ENCODE measurements at places on chromosomes 12 and 14.

DNA sequence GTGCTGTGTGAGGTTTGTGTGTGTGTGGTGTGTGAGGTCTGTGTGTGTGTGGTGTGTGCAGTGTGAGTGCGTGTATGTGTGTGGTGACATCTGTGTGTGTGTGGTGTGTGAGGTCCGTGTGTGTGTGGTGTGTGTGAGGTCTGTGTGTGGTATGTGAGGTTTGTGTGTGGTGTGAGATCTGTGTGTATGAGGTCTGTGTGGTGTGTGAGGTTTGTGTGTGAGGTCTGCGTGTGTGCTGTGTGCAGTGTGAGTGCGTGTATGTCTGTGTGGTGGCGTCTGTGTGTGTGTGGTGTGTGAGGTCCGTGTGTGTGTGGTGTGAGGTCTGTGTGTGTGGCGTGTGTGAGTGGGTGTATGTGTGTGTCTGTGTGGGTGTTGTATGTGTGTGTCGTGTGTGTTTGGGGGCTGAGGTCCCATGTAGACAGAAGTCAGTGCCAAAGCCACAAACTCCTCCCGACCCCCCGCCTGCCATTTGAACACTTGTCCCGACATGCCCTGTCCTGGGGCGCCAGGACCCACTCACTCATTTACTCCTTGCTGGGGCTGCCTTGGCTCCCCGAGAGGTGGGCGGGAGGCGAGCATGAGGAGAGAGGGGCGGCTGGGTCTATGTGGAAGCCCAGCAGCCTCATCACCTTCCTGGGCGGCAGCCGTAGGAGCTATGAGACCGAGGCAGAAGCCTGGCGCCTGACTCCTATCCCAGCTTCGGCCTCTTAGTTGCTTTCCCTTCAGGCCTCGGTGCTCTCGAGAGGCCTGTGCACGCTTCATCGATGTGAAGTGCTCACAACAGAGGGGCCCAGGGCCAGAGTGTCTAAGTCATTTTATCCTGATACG, 20.5 kb downstream of the RILPL1 start:
- DNase-seq, result no peak
- H3K4me3 ChIP-seq, result no peak overlapping the region
- no peaks in the 10 kb centered on the region for H3K27me3 ChIP-seq
- no peaks in the 10 kb centered on the region for H3K4me1 ChIP-seq

DNA sequence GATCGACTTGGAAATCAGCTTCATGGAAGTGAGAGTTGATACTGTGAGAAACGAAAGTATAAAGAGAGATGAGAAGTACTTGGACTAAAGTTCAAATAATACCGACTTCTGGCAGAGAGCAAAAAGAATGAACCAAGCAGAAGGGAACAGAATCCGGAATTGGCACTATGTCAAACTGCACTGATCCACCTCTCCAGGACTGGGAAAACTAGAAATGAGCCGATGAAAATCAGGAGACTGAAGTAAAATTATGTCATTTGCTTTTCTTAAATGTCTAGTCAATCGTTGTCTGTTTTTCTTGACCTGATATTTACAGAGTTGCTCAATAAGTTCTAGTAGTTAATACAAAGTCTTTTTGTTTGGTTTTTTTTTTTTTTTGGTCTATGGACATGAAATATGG, 163.0 kb upstream of the FOXG1 start:
- no peaks in the 10 kb centered on the region for H3K36me3 ChIP-seq
- H3K27ac ChIP-seq, result no peak overlapping the region
- no peak for DNase-seq
- no peak overlapping the region for H3K4me3 ChIP-seq
- H3K27me3 ChIP-seq, result no peaks in the 10 kb centered on the region

GRCh38 chr12:41064411-41064810, 123.7 kb upstream of the PDZRN4 start:
- no peak for DNase-seq
- no peak overlapping the region for H3K27ac ChIP-seq
- H3K27me3 ChIP-seq, result no peaks in the 10 kb centered on the region
- no peaks in the 10 kb centered on the region for H3K36me3 ChIP-seq
- no peak overlapping the region for H3K4me3 ChIP-seq

- no peak for DNase-seq
- H3K4me1 ChIP-seq, result no peaks in the 10 kb centered on the region
- no peaks in the 10 kb centered on the region for H3K36me3 ChIP-seq
- peaks cover 14% of the 10 kb centered on the region for H3K27me3 ChIP-seq
Measured at GRCh38 chr14:51576879-51577278, 74.8 kb upstream of the FRMD6 start.

DNA sequence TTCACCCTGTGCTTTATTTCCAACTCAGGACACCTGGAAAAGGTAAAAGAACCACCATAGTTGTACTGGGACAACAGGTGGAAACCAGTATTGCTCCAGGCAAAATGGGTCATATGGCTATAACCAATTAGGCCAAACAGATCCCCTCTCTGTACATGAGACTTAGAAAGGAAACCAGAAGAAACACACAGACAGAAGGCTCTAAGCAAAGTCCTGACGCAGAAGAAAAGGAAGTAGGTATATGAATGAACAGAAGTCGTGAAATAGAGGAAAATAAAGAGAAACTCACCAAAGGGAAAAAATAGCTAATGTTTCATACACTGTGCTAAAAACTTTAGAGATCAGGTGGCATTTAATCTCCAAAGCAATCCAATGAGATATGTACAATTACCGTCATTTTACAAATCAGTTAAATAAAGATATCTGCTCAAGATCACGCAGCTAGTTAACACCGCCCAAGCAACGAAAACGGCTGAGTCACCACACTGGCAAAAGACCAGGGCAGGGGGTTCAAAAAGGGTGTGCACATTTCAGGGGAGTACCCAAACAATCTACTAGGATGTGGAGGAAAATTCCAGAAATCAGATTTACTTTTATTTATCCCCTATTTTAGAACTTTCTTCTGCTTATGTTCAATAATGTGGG, 82.3 kb downstream of the ITPR2 start:
- peak overlapping the region; percentile 2 for H3K4me3 ChIP-seq
- no peaks in the 10 kb centered on the region for H3K27me3 ChIP-seq
- DNase-seq, result no peak
- H3K36me3 ChIP-seq, result peaks cover 12% of the 10 kb centered on the region
- H3K27ac ChIP-seq, result peak overlapping the region; percentile 1

GRCh38 chr14:93375673-93376156, 28.7 kb downstream of the COX8C start:
- DNase-seq, result no peak
- peaks cover 16% of the 10 kb centered on the region for H3K27me3 ChIP-seq
- H3K36me3 ChIP-seq, result no peaks in the 10 kb centered on the region
- H3K27ac ChIP-seq, result no peak overlapping the region
- no peak overlapping the region for H3K4me3 ChIP-seq

DNA sequence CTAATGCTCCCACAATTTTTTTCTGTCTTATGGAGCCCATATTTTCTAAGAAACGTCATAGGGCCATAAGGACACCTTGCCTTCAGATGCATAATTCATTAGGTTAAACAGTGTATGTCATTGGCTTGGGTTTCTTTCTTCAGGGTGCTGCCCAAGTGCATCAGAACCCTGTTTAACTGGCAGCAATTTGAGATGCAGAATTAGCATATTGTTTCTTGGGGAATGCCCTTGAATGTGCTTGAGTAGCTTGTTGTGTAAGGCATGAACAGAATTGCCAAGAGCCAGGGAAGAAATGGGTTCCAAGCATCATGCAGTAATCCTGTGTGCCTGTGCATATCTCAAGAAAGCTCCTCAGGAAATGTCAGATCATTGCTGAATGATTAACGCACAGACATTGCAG, 277.2 kb downstream of the SYT1 start:
- no peak overlapping the region for H3K4me3 ChIP-seq
- no peak overlapping the region for H3K27ac ChIP-seq
- H3K4me1 ChIP-seq, result no peaks in the 10 kb centered on the region
- no peaks in the 10 kb centered on the region for H3K36me3 ChIP-seq

DNA sequence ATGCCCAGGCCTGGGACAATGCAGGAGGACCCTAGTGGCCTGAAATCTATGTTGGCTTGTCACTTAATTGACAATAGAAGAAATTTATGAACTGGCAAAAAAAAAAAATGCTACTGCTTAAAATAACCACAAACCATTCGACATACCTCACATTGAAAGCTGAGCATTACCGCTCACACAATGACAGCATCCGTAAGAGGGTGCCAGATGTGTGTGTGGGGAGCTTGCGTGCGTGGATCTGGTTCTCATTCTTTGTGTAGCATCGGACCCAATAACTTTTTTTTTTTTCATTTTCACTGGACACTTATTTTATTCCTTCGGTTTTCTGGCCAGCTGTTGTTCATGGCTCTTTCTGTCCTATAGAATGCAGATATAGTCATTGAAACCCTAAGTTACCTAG, 216.7 kb downstream of the VRK1 start:
- H3K4me3 ChIP-seq, result no peak overlapping the region
- H3K4me1 ChIP-seq, result no peaks in the 10 kb centered on the region
- no peak overlapping the region for H3K27ac ChIP-seq
- no peak for DNase-seq

- H3K27me3 ChIP-seq, result peaks cover 7% of the 10 kb centered on the region
- H3K36me3 ChIP-seq, result peaks cover 3% of the 10 kb centered on the region
- no peak overlapping the region for H3K4me3 ChIP-seq
- no peak for DNase-seq
- H3K4me1 ChIP-seq, result no peaks in the 10 kb centered on the region
Measured at GRCh38 chr12:104436790-104437189, 20.0 kb upstream of the CHST11 start.

GRCh38 chr14:27881063-27881462, 885.5 kb upstream of the FOXG1 start:
- H3K36me3 ChIP-seq, result no peaks in the 10 kb centered on the region
- no peak overlapping the region for H3K27ac ChIP-seq
- H3K4me3 ChIP-seq, result no peak overlapping the region
- no peaks in the 10 kb centered on the region for H3K27me3 ChIP-seq
- no peaks in the 10 kb centered on the region for H3K4me1 ChIP-seq

DNA sequence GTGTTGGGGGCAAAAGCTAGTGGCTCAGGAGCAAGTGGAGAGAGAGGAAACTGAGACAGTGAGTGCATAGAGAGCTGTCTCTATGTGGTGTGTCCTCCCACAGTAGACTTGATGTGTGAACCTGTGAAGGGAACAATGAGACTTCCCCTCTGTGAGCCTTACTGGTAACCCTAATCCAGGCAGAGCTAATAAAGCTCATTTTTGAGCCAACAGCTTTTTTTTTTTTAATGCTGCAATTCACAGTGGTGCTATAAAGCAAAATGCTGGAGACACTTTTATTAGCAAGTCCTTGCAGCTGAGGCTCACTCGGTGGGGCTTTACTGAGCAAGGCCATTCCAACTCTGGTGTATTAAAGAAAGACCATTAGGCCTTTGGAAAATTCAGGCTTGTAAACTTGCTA, 26.9 kb downstream of the FBXW8 start:
- H3K36me3 ChIP-seq, result peaks cover 16% of the 10 kb centered on the region
- no peaks in the 10 kb centered on the region for H3K4me1 ChIP-seq
- no peak overlapping the region for H3K4me3 ChIP-seq
- DNase-seq, result no peak
- H3K27me3 ChIP-seq, result peaks cover 6% of the 10 kb centered on the region
